MM.1S (cell line): ENCODE measurements at places on chromosomes 13 and 19.

DNA sequence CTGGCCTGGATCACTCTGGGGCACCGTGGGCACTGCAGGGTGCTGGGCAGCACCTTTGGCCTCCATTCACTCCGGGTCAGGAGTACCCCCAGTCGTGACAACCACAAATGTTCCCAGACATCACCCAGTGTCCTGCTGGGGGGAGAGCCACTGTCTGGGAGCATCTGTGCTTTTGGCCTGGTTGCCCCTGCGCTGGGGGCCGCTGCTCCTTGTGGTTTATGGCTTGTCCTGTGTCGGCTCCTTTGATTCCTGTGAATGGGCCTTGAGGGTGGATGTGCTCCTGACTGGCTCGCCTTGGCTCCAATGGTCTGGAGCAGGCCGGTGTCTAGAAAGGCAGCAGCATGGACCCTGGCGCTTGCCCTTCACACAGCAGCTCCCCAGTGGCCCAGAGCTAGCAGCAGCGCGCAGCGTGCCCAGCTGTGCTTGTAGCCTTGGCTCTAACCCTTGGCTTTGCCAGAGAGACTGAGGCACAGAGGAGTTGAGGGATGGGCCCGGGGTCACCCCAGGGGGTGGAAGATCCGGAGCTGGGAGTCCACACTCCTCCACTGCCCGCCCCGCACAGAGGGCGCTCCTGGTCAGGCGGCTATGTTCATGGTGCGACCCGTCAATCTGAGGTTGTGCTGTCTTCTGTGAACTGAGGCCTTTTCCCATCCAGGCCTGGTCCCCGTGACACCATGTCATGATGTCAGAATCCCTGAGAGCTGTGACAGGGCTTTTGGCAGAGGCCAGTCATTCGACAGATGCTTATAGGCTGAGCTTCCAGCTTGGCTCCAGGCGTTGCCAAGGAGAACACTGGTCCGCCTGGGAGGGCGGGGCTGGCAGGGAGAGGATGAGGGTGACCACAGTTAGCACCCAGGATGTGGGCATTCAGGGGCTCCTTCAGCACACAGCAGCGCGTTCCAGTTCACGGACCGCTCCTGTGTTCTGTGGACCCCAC, 4.1 kb downstream of the DAZAP1 start:
- H3K27ac ChIP-seq, result no peak overlapping the region
- peaks cover 49% of the 10 kb centered on the region for H3K4me1 ChIP-seq
- DNase-seq, result no peak
- no peak overlapping the region for H3K4me3 ChIP-seq
- peaks cover 18% of the 10 kb centered on the region; the same call in 1 of the 2 replicates for H3K36me3 ChIP-seq

GRCh38 chr13:38685974-38686576, 802 bp upstream of the FREM2 start:
- H3K4me3 ChIP-seq, result peak overlapping the region; percentile 69
- H3K27me3 ChIP-seq, result no peaks in the 10 kb centered on the region
- no peaks in the 10 kb centered on the region for H3K4me1 ChIP-seq
- no peaks in the 10 kb centered on the region for H3K36me3 ChIP-seq
- peak; percentile 46 for DNase-seq
- H3K27ac ChIP-seq, result no peak overlapping the region

DNA sequence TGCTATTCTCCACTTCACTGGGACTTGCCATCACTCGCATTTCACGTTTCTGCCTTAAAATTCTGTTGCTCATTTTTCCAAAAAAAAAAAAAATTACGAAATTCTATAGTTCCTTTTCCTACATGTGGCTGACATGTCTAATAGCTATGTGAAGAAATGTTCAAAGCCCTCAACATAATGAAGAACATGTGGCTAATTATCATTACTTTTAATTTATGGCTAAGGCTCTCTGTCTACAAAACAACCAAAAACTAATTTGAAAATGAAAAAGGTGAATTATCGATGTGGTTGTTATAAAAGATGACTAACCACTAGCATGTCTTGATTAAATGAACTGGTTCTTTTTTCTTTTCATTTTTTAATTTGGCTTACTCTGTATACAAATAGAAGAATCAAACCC, 940.0 kb downstream of the EFNB2 start:
- no peaks in the 10 kb centered on the region for H3K4me1 ChIP-seq
- no peak overlapping the region for H3K27ac ChIP-seq
- no peak overlapping the region for H3K4me3 ChIP-seq
- H3K27me3 ChIP-seq, result no peaks in the 10 kb centered on the region
- DNase-seq, result no peak
- H3K36me3 ChIP-seq, result no peaks in the 10 kb centered on the region

- H3K4me1 ChIP-seq, result peaks cover 12% of the 10 kb centered on the region
- no peaks in the 10 kb centered on the region for H3K36me3 ChIP-seq
- DNase-seq, result no peak
- no peak overlapping the region for H3K4me3 ChIP-seq
- peak overlapping the region; percentile 30; the same call in 1 of the 2 replicates for H3K27ac ChIP-seq
Observed at GRCh38 chr13:50107205-50107604, 92.0 kb downstream of the KCNRG start.

GRCh38 chr13:78600280-78600883, 3.0 kb downstream of the POU4F1 start:
- H3K27me3 ChIP-seq, result no peaks in the 10 kb centered on the region
- no peak overlapping the region for H3K27ac ChIP-seq
- H3K4me3 ChIP-seq, result no peak overlapping the region
- DNase-seq, result no peak

GRCh38 chr19:49591731-49592485, 926 bp downstream of the PRR12 start:
- H3K4me3 ChIP-seq, result peak overlapping the region; percentile 94
- DNase-seq, result peak; percentile 45
- no peaks in the 10 kb centered on the region for H3K27me3 ChIP-seq

DNA sequence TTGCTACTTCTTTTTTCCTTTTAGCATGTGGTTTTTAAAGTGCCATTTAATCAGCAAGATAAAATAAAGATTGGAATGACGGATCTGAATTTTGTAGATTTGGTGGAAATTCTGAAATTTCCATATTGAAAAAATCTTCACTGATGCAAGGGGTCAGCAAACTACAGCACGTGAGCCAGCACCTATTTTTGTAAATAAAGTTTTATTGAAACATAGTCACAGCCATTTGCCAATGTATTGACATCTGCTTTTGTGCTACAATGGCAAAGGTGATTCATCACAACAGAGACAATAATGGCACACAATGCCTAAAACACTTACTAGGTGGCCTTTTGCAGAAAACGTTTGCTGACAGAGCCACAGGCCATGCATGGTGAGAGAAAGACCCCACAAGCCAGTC, 226.4 kb downstream of the ABCC4 start:
- no peaks in the 10 kb centered on the region for H3K36me3 ChIP-seq
- H3K4me3 ChIP-seq, result no peak overlapping the region
- H3K27ac ChIP-seq, result no peak overlapping the region
- no peaks in the 10 kb centered on the region for H3K27me3 ChIP-seq
- H3K4me1 ChIP-seq, result no peaks in the 10 kb centered on the region

- peaks cover 35% of the 10 kb centered on the region for H3K36me3 ChIP-seq
- no peak overlapping the region for H3K27ac ChIP-seq
- DNase-seq, result no peak
- H3K4me1 ChIP-seq, result peaks cover 8% of the 10 kb centered on the region; the same call in 1 of the 2 replicates
Observed at GRCh38 chr19:2428756-2429711, 1.6 kb upstream of the TIMM13 start.

- no peak overlapping the region for H3K4me3 ChIP-seq
- H3K27me3 ChIP-seq, result no peaks in the 10 kb centered on the region
- H3K4me1 ChIP-seq, result no peaks in the 10 kb centered on the region
- no peak overlapping the region for H3K27ac ChIP-seq
- no peak for DNase-seq
Observed at GRCh38 chr13:21006141-21007005, 55.0 kb downstream of the LATS2 start.

DNA sequence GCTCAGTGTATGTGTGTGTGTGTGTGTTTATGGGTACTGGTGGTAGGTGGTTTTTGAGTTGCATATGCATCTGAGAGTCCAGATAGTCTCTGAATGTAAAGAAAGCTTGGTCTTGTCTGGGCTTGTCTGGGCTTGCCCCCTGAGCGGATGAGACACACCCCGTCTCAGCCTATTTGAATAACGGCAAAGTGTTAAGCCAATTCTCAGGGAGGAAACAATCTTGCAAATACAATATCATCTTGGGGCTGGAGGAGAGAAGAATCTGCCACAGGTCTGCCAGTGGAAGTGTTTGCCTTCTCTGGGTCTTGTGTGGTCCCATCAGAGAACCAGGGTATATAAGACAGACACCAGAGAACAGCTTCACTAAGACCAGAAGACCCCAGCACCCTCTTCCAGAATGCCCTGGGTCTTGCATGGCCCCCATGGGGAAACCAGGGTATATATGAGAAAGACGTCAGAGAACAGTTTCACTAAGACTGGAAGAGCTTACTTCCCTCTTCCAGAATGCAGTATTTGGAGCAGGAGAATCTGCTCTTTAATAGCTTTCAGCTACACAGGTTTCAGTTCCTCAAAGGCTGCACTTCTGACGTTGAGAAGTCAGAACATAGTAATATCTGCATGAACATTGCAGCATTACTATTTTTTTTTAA, 13.3 kb downstream of the CD70 start:
- peak overlapping the region; percentile 91 for H3K27ac ChIP-seq
- peak; percentile 95 for DNase-seq
- no peaks in the 10 kb centered on the region for H3K27me3 ChIP-seq
- H3K36me3 ChIP-seq, result no peaks in the 10 kb centered on the region

GRCh38 chr13:75762076-75762937, 126.2 kb downstream of the LMO7 start:
- H3K4me1 ChIP-seq, result peaks cover 12% of the 10 kb centered on the region
- no peaks in the 10 kb centered on the region for H3K27me3 ChIP-seq
- no peak overlapping the region for H3K4me3 ChIP-seq

DNA sequence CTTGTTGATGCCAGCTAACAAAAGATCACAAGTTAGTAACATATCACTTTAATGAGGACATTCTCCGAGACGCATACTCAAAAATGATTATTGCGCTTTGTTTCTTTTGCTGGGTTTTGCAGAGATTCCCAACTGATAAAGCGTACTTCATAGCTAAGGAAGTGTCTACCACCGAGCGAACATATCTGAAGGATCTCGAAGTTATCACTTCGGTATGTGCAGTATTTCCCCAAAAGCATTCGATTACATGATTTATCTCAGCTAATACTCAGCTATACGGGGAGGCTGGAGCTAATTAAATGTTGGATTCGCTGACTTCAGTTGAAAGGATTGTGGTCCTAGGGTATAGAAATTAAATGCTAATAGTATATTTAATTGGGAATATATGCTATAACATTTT, 166.3 kb downstream of the STK24 start:
- no peak overlapping the region for H3K4me3 ChIP-seq
- H3K4me1 ChIP-seq, result no peaks in the 10 kb centered on the region
- no peaks in the 10 kb centered on the region for H3K36me3 ChIP-seq
- no peaks in the 10 kb centered on the region for H3K27me3 ChIP-seq
- DNase-seq, result no peak
- H3K27ac ChIP-seq, result no peak overlapping the region

GRCh38 chr19:49201042-49201441, 43.5 kb downstream of the TRPM4 start:
- no peak for DNase-seq
- peaks cover 8% of the 10 kb centered on the region; the same call in 1 of the 2 replicates for H3K27me3 ChIP-seq
- no peak overlapping the region for H3K27ac ChIP-seq
- H3K36me3 ChIP-seq, result no peaks in the 10 kb centered on the region
- no peak overlapping the region for H3K4me3 ChIP-seq
- peaks cover 6% of the 10 kb centered on the region for H3K4me1 ChIP-seq

- no peaks in the 10 kb centered on the region for H3K4me1 ChIP-seq
- DNase-seq, result no peak
- H3K4me3 ChIP-seq, result no peak overlapping the region
- H3K27ac ChIP-seq, result no peak overlapping the region
- no peaks in the 10 kb centered on the region for H3K36me3 ChIP-seq
Observed at GRCh38 chr13:73497430-73497829, 438.6 kb downstream of the KLF5 start.

DNA sequence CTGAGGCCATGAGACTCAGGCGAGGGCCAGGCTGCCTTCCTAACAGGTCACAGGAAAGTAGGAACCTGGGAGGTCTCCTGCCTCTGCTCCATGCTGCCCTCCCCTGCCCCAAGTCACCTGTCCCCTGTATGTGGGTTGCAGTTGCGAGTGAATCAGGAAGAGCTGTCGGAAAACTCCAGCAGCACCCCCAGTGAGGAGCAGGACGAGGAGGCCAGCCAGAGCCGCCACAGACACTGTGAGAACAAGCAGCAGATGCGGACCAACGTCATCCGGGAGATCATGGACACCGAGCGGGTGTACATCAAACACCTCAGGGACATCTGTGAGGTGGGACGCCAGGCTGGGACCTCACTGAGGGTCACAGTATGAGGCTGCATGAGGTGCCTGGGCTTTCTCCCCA, 22.8 kb upstream of the C1QTNF9 start:
- no peak overlapping the region for H3K4me3 ChIP-seq
- DNase-seq, result no peak
- H3K27ac ChIP-seq, result no peak overlapping the region
- H3K4me1 ChIP-seq, result no peaks in the 10 kb centered on the region
- H3K36me3 ChIP-seq, result no peaks in the 10 kb centered on the region

DNA sequence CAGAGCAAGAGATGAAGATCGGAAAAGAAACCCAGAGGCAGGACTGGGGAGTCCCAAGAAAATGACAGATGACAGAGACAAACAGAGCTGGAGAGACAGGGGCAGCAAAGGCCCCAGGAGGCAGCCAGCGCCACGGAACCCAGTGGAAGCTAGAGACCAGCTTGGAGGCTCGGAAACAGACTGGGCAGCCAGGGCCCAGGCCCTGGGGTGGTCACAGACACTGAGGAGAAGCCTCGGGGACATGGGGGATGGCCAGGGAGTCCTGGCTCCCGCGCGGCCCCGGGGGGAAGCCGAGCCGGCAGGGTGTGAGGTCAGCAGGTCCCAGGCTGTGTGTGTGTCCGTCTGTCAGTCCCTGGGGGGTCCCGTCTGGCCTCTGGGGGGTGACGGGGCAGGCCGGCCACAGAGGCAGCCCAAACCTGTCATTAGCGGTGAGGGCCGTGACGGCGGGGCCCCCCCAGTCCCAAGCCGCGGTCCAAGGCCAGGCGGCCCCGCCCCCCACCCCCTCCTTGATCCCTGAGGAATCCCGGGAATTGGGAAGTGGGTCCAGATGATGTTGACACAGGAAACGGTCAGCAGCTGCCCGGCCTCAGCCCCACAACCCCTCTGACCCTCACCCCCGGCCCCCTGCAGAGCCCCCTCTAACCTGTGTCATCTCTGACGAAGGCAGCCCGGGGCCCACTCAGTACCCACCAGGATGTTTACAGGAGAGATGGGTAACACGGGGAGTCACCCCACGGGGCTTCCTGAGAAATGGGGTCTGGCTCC, 2.5 kb upstream of the TMEM190 start:
- H3K4me3 ChIP-seq, result no peak overlapping the region
- DNase-seq, result no peak
- peaks cover 47% of the 10 kb centered on the region for H3K27me3 ChIP-seq

GRCh38 chr13:110518571-110518970, 43.0 kb downstream of the RAB20 start:
- H3K4me3 ChIP-seq, result no peak overlapping the region
- H3K4me1 ChIP-seq, result 0 out of 2 replicates have a peak, but pooled peaks cover under 1% of the 10 kb centered on the region
- no peak overlapping the region for H3K27ac ChIP-seq

GRCh38 chr13:48976576-48977285, 1.0 kb downstream of the FNDC3A start:
- peak; percentile 83 for DNase-seq
- peaks cover 19% of the 10 kb centered on the region for H3K4me1 ChIP-seq
- peak overlapping the region; percentile 95 for H3K27ac ChIP-seq
- H3K27me3 ChIP-seq, result no peaks in the 10 kb centered on the region
- peak overlapping the region; percentile 74 for H3K4me3 ChIP-seq
